ENCODE measurements at places on chromosomes 3 and 15. TPM values are rescaled to one million over a fixed set of nuclear protein-coding genes. Genes with fewer than 3 reads are reported as not detected.

GRCh38 chr15:98213346-98213979 is 253.0 kb downstream of the ARRDC4 start:
- DNase-seq, result no peak

DNA sequence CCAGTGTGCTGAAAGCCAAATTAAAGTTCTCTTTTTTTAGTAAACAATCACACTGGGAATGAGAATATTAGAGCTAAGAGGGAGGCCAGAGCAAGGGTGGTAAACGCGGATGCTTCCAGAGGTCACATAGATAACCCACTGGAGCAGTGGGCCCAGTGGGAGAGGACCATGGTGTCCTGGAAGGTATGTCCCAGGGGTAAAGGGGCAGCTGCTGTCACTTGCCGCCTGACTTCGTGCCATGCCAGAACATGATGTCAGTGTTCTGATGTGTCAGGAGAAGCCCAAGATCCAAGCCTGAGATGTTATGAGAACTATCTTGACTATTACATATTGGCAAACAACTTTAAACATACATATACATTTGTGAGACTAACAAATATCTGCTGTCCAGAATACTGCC is 211.9 kb upstream of the IL12A start:
- DNase-seq, result no peak

GRCh38 chr3:169479314-169479939 is 184.1 kb downstream of the MECOM start:
- no peak for DNase-seq

GRCh38 chr3:15430624-15431023 is 3.2 kb downstream of the EAF1 start:
- no peak for DNase-seq

The MEGF11 gene
- total RNA-seq, result 0.35 TPM

- no peak for DNase-seq
Observed at GRCh38 chr15:83515164-83515563, 68.0 kb downstream of the SH3GL3 start.

DNA sequence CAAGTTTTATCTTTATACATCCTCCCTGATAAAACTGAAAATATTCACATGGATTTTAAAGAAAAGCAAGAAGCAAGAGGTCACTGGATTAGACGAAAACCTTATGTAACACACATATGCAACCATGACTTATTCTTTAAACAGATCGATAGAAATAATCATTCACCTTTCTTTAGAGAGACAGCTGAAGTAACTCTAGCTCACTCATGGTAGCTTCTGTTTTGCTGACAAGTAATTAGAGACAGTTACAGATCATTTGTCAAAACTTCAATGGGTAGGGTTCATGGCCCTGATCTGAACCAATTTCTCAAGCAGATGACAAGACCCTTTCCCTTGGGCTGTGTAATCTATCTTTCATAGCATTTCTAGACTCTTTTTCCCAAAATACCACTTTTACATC is 74.5 kb downstream of the PLCH1 start:
- no peak for DNase-seq

The SLC12A1 gene
- not detected for total RNA-seq

GRCh38 chr3:114449271-114450007 is 155.6 kb downstream of the TIGIT start:
- no peak for DNase-seq

DNA sequence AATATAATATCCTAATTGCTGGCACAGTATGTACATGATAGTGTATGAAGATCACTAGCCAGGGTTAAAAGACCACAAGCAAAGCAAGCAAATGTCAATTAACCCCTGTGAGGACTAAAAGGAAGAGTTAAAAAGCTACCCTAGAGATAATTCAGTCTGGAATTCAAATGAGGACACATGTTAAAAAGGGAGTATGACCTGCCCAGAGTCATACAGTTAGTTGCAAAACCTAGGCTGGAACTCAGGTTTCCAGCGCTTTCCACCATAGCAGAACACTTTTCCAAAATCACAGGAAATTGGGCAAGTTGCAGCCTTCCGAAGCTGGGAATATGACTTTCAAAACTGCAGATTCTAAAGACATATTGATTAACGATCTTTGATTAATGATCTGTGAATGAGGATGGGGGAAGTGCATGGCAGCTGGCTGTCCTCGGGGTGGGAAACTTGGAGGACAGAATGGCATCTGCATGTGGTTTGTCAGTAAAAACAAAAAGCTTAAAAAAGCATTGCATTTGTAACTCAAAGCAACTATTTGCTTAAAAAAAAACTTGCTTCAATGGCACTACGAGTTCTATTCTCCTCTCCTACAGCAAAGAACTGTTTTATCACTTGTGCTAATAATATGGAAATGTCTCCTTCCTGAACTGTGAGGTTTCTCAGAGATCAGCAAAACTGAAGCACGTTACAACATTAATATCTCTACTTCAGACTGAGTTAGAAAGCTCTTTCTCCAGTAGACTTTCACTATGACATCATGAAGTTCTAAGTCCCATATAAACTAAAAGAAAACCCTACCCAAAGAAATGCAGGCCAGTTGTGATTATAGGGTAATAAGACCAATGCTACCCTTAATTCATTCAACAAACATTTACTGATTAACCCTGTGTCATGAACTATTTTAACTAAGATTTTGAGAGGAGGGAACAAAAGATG is 46.2 kb downstream of the IGSF11 start:
- DNase-seq, result no peak

DNA sequence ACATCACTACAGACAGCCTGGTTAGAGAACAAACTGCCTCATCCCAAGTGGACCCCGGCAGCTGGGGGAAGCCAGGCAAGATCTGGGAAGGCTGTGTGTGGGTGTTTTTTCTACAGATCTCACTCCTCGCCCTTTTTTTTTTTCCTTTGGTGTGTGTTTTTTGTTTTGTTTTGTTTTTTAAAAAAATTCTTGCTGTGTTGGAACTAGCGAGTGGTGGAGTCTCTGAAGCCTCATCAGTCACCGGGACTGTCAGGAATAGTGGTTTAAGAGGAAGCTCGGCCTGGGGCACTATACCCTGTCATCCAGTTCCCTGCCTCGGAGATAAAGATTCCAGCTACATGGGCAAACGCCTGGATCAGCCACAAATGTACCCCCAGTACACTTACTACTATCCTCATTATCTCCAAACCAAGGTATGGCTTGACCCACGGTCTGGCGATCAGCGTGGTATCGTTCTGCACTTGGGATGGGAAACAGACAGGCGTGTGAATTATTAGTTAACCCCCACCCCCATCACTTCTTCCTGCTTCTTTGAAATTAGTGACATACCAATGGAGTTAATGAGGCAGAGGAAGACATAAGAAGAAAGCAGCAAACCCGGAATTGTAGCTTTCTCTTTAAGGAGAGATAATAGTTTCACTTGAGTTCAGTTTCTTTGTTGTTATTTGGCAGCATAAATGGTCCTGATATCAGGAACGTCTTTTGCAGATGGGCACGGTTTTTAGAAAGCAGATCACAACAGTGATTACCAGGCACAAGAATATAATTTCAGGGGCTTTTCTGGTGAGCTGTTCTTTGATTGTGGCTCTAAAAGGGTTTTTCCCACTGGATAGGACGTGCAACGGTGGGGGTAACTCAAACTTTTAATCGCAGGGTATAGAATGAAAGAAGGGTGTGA is 722 bp downstream of the RBMS3 start:
- DNase-seq, result peak; percentile 14

DNA sequence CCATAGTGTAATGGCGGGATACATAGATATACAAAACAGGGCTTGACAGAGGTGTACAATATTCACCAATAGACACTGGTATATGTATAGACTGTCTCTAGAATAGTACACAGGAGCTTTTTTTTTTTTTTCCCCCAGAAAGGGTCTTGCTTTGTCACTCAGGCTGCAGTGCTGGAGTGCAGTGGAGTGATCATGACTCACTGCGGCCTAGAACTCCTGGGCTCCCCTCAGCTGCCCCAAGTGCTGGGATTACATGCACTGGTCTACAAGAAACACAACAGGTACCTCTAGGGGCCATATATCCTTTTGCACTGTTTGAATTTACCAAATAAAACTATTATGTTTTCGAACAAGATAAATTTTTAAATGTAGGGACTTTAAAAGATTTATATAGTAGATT is 12.3 kb downstream of the RHOA start:
- DNase-seq, result no peak

The GABRB3 gene
- total RNA-seq, result 91.6 TPM

DNA sequence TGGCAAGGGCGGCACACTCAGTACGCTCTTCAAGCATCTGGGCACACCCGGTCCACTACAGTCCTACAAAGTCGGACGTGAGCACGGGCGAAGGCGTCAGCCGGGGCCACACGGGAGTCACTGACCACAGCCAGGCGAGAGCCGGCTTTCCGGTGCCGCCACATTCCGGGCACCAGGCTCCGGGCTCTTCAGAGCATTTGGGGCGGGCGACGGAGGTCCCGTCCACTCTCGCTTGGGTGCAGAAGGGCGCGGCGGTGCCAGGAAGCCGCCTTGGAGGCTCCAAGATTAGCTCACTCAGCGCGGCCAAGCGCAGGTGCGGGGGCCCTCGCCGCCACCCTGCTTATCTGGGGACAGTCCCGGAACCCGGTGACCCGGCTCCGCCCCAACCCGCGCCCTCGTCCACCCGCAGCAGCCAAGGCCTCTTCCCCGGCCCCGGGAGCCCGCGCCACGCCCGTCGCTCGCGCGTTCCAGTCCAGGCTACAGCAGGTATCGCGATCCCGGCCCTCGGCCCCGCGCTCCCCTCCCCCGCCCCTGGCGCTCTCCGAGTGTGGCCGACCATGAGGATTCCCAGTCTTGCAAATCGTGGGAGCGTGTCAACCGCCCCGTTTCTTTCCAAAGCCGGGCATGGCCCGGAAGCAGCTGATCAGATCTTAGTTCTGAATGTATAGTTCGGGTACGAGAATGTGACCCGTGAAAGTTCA is at the start of gene ADPRH:
ADPRH (plus strand) TSS at position 127 of the 701 bp plus-strand sequence. CDS start 2,678 bp downstream, outside the sequence.
- DNase-seq, result peak; percentile 72

The PLA2G4E gene
- total RNA-seq, result 0.09 TPM

DNA sequence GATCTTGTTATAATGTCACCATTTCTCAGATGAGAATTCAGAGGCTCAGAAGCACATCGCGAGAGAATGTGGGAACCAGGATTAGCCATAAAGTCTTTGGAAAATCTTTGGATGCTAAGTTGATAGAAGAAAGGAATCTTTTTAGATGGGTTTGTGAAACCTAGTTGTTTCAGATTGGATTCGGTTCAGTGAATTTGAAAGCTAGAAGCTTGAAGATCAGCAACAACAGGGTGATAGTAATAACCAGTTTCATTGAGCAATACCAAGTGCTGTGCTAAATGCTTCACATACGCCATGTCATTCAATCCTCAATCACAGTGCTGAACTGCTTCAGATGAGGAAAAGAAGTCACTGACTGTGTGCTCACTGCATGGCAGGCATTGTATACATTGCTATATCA is 47.4 kb upstream of the MITF start:
- DNase-seq, result no peak

- DNase-seq, result no peak
Observed at GRCh38 chr3:157033001-157033400, 126.9 kb downstream of the CCNL1 start.

The GRM2 gene
- 0.29 TPM for total RNA-seq

- no peak for DNase-seq
Observed at GRCh38 chr15:58283302-58283701, 145.1 kb downstream of the AQP9 start.

GRCh38 chr3:45049807-45050206 is 23.7 kb downstream of the CLEC3B start:
- no peak for DNase-seq

DNA sequence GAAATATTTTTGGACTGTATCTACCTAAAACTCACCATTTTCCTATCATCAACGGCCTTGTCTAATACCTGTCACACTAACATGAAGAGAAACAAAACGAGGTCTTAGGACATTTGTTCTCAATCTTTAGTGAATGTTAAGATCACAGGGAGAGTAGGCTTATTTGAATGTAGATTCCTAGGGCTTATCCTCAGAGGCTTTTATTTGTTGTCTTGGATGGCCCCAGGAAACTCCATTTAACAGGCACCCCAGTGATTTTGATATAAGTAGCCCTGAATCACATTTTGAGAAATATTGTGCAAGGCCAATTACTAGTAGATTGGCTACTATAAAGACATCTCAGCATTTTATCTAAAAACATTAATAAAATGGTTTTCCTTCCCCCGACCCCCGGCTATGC is 367.4 kb downstream of the GAP43 start:
- no peak for DNase-seq

The CD200R1 gene
- 1.5 TPM for total RNA-seq

The EXD1 gene
- 0.12 TPM for total RNA-seq
